Smooth muscle cell of the brain vasculature (primary cell): ENCODE measurements at places on chromosomes 7 and 10.

- DNase-seq, result peak; percentile 86
Observed at GRCh38 chr10:58651040-58651439, 138.4 kb downstream of the BICC1 start.

DNA sequence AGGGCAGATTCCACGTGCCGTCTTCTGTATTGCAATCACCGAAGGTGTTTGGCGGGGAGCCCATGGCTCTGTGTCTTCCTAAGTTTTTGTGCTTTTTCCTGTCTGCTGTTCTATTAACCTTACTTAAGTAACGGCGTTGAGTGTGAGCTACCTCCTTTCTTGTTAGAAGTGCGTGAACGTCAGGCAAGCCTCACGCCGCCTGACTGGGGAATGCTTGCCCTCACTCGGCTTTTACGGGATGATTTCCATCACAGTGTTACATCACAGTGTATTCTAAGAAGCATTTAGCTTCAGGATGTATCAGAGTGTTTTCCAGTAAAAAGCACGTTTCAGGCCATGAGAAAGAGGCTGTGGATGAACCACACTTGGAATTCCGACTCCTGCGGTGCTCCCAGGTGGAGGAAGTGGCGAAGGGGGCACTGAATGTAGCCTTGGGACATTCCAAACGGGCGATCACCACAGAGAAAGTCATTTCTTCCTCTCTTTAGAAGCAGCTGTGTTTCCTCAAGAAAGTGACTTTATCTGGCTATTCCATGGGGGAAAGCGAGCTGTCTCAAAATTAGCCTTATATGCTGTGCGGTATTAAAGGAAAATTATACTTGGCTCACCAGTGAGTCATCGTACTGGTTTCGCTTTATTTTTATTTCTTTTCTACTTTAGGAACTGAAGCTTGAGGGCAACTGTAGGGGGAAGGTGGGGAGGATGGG, 290.7 kb downstream of the KLF6 start:
- DNase-seq, result no peak

- DNase-seq, result no peak
Observed at GRCh38 chr10:13485623-13486022, 43.2 kb downstream of the BEND7 start.

DNA sequence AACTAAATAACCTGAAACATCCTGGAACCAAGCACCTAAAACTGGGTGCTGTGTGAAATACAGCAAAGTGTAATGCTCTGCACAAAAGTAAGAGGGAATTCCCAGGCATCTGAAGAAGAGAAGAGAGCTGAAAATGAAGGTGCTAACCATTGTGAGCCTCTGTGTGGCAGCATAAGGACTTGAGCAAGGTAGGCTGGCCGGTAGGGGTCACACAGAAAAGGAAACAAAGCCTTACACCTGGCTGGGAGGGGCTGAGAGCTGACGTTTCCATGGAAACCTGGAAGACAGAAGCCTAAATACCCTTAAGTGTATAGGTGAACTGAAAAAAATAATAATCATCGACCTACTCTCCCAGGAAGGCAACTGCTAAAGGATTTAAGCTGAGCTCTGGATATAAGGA, 48.6 kb downstream of the CUL1 start:
- DNase-seq, result no peak

GRCh38 chr7:24245362-24245761, 38.6 kb upstream of the NPY start:
- no peak for DNase-seq

- DNase-seq, result no peak
Observed at GRCh38 chr10:3774018-3774813, 10.8 kb downstream of the KLF6 start.

DNA sequence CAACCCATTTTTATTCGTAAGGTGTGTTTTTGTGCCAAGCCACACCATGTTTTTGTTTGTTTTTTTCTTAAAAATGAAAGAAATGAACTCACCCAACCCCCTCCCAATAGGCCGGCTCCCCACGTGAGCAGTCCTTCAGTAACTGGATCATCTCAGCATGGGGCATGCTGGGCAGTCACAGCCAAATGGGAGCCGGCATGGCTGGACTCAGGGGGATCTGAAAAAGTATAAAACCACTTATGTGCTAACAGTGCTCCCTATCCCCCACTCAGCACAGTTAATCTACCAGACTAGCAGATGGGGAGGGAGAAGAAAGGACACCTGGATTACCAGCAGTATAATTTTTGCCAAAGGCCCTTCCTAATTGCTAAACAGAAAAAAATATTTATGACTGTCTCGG, 39.3 kb downstream of the BAZ1B start:
- DNase-seq, result peak; percentile 61

DNA sequence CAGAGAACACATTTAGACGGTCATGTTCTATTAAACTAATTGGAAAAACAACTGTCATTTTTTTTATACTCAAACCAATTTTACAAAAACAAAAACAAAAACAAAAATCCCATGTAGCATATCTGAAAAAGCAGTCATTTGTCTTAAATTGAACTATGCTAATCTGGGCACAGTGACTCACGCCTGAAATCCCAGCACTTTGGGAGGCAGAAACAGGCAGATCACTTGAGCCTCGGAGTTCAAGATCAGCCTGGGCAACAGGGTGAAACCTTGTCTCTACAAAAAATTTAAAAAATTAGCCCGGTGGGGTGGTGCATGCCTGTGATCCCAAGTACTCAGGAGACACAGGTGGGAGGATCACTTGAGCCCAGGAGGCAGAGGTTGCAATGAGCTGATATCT, 253.4 kb downstream of the DOCK4 start:
- no peak for DNase-seq

DNA sequence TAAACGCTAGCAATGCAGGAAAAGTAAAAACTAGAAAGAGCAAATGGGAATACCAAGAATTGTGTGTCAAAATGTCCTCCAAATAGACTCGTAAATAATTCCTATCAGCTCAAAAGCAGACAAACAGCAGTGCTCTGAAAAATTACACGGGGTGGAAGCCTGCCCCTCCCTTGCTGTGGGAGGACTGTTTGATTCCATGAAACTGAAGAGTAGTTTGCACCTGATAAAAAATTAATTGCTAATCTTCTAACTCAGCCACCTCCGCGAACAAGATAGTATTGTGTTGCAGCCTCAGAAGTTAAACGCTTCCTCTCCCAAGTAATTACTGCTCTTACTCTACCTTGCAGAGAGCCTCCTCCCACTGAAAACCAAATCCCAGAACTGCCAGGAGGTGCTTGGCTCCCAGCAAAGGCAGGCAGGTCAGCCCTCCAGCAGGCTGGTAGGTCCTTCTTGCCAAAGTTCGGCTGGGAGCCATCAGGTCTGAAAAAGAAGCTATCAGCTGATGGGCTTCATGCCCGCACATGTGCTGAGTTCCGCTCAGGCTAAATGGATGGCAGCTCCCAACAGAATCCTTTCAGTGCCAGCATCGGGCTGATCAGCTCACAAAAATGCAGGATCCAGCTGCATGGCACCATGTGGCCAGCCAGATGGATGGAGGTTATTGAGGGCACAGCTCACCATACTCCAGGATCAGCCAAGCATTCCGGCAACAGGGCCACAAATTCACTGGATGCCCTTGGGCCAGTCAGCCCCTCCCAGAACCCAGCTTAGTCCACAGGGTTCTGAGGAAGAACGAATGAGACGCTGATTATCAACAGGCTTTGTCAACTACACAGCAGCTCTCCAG, 37.1 kb downstream of the MAD1L1 start:
- DNase-seq, result no peak

GRCh38 chr7:101308245-101309085, 13.1 kb downstream of the IFT22 start:
- no peak for DNase-seq

DNA sequence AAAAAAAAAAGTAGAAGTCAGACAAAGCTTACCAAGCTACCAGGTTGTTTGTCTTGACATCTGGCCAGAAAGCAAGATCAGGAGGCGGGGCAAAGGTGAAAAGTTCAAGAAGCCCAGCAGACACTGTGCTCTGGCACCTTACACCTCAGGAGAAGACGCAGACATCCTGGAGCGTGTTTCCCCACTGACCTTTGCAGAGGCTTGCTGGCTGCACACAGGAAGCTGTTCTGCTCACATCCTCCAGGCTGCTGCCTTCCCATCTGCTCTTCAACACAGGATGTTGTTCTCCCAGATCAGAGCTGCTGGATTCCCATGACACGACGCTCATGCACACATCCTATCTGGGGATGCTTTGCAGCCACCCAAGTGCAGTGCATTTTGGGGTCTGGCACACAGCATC, 174.4 kb upstream of the KIAA1217 start:
- no peak for DNase-seq

DNA sequence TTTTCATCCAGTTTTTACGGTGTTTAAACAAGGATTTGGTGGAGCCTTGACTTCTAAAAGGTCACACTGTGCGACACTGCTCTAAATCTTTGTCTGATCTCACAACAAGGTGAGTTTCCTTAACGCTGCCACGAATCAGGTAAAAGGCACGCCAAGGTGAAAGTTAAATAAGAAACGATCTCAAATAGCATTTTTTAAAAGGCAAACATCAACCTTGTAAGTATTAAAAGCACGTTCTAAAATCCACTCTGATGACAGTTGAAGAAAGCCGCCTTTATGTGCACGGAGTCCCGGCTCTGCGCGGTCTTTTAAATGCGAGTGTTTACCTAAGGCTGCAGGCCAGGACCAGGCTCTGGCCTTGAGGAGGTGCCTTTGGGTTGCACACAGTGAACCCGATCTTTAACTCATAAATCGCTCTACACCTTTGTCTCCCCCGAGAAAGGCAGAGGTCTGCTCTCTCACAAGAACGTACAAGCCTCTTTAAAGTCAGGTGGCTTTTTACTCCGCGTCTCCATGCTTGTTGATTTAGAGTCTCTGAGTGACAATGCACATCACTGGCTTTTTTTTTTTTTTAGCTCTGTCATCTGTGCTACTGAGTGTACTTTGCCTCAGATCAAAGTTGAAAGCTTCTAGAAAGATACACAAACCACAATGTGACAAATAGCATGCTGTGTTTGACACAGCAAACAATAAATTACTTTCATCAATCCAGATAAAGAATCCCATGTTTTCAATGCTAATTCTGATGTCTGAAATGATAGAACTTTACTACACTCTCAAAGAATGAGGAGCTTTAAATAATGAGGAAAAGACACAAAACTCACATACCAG, 25.9 kb upstream of the RNF32 start:
- DNase-seq, result no peak
